AG09319 (cell line): ENCODE measurements at places on chromosomes 12 and 14.

DNA sequence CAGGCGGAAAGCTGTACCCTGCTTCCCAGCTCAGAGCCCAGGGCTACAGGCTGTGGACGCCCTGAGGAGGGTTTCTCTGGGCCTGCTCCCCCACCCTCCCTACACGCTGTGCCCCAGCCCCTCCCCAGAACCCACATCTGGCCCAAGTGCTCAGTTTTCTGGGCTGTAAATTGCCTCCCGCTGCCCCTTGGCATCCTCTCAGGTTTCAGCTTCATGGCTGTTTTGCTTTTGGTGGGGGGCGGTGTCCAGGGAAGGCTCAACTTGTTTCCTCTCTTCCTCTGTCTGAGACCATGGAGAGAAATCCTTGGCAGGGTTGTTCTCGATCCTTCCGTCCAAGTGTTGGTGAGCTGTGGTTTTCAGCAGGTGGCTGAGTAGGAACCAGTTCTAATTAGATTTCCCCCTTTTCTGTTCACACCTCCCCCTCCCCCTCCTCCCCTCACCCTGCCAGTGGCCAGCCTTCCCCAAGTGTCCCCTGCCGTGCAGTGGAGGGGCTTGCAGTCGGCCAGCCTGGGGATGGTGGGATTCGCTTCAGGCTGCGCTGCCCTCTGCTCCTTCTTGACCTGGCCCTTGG is 61.8 kb downstream of the TSPAN9 start:
- no peak for DNase-seq

GRCh38 chr14:20799892-20800544 is 2.6 kb downstream of the RNASE1 start:
- no peak for DNase-seq

DNA sequence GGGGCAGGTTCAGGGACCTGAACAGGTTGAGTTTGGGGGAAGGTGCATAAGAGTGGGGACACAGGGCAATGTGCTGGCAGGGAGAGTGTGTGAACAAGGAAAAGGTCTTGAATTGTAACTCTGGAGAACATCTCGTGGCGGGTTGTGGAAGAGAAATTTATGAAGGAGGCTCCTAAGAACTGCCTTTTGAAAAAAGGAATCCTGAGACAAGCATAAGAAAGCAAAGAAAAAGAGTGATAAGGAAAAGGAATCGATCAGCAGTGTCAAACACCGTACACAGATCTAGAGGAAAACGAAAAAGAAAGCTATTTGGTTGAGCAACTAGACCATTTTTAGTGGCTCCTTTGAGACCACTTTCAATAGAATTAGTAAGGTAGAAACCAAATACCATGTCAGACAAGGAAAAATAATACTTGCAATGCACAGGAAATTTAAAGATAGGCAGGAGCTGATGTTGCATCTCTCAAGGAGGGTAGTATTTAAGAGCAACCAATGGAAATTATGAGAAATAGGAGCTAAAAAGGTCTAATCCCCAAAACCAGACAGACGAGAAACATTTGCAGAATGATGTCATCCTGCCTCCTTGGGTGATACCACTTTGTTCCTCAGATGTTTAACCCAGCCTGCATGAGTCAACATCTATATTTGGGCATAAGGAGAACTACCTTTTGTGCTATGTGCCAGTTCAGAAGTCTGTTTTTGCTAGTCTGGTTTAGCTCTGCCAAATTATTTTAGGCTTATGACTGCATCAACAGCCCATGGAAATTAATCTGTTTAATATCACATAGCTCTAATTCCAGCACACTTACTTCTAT is 64.5 kb upstream of the STK38L start:
- no peak for DNase-seq

GRCh38 chr14:56962444-56963080 is 152.3 kb upstream of the OTX2 start:
- no peak for DNase-seq

DNA sequence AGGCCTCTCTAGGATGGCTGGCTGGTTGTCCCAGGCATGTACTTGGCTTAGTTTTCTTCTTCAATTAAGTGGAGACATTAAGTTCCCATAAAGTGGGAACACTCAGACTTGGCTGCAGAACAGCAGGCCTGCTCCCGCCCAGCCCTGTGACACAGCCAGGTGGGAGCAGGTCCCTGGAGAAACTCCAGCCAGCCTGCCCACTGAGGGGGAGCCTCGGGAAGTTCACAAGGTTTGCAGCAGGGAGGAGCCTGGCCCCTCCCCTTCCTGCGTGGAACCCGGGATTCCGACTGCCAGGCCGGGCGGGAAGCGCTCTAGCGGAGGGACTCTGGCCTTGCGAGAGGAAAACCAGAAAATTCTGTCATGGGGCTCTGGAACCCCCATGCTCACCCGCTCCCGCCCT is 98.3 kb upstream of the EVL start:
- DNase-seq, result no peak

DNA sequence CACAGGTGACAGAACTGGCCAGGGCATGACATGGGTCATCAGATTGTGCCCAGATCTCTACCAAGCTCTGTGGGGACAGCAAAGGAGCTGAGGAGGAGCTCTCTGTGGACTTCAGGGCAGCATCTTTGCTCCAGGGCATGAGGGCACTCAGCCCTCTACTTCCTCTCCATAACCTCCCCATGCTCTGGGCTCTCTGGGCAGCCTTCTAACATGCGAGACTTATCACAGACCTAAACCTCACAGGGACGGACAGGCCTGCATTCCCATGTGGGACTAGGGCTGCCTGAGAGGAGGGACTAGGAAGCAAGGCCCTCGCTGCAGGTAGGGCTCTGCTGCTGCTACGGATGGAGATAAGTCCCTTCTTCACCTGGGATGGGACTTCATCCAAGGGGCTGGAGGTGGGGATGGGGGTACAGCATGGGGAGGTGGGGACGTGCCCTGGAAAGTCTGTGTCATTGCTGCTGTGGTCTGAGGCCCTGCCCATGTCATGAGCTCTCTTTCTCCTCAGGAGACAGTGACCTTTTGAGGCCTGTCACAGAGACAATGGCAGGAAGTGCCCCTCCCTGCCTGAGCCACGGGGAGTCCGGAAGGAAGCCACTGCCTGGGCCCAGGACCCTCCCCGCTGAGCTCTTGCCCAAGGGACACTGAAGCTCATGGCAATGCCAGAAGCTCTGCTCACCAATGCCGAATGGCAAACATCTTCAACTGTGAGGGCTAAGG is 44.1 kb downstream of the PITPNM2 start:
- DNase-seq, result no peak

GRCh38 chr12:102061096-102061559 is 663 bp downstream of the WASHC3 start:
- no peak for DNase-seq

DNA sequence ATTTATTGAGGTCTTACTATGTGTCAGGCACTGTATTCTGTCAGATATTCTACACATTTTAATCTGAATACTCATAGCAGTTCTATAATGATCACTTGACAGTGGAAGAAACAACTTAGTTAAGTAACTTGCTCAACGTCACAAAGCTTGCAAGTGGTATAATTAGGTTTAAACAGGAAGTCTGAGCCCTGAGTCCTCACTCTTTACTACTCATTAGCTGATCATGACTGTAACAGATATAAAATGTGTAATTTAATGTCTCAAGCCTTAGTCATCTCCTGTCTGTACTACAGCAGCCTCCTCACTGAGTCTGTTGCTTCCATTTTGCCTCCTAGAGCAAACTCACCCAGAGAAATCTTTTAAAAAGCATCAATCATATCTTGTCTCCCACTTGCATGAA is 38.9 kb downstream of the PPP4R4 start:
- no peak for DNase-seq

DNA sequence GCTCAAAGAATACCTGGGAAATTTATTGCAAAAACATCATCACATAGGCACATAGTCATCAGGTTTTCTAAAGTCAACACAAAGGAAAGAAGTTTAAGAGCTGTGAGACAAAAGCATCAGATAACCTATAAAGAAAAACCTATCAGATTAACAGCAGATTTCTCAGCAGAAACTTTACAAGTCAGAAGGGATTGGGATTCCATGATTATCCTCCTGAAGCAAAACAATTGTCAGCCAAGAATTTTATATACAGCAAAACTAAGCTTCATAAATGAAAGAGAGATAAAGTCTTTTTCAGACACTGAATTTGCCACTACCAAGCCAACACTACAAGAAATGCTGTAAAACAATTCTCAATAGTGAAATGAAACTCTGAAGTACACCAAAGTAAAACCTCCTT is 28.8 kb upstream of the LGR5 start:
- DNase-seq, result no peak

DNA sequence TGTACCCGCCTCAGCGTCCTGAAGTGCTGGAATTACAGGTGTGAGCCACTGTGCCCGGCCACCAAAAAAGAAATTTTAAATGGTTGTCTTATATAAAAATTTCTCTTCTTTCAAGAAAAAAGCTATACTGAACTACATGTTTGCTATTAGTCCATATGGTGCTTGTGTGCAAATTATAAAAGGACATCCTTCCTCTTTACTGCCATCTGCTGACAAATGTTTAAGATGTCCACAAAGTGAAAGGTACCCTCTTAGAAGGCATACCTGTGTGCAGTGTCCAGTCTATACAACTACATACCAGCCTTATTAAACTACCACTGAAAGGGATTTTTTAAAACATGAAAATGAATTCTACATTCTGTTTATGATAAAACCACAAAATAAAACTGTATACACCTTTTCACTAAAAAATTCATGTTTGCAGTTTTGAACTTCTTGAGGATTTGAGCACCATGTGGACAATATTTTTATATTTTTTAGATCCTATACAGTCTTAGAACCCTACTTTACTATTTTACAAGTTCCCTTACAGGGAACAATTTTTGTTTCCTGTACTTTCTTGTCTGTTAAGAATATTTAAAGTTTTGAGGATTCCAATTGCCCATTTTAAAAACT is 32.8 kb upstream of the TOMM20L start:
- DNase-seq, result no peak

GRCh38 chr12:118219772-118220171 is 83.8 kb downstream of the PEBP1 start:
- DNase-seq, result no peak

GRCh38 chr12:115672506-115673080 is 604.9 kb downstream of the MED13L start:
- DNase-seq, result no peak

- DNase-seq, result no peak
These were observed 899 bp upstream of the COL2A1 start for GRCh38 chr12:48005001-48005749.

DNA sequence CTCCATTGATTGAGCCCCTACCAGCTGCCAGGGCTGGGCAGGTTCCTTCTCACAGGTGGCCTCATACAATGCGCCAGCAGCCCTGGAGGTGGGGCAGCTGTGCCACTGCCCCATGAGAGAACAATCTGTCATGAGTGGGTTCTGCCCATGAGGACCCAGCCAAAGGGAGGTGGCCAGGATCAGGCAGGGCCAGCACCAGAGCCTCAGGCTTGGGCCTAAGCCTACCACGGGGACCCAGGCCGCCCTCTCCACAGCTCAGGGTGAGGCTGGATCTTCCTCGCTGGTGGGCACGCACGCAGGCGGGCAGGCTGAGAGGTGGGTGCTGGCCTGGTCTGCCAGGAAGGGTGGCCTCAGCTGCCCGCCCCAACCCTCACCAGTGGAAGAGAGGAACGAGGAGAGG is 110.7 kb downstream of the KIF26A start:
- no peak for DNase-seq

DNA sequence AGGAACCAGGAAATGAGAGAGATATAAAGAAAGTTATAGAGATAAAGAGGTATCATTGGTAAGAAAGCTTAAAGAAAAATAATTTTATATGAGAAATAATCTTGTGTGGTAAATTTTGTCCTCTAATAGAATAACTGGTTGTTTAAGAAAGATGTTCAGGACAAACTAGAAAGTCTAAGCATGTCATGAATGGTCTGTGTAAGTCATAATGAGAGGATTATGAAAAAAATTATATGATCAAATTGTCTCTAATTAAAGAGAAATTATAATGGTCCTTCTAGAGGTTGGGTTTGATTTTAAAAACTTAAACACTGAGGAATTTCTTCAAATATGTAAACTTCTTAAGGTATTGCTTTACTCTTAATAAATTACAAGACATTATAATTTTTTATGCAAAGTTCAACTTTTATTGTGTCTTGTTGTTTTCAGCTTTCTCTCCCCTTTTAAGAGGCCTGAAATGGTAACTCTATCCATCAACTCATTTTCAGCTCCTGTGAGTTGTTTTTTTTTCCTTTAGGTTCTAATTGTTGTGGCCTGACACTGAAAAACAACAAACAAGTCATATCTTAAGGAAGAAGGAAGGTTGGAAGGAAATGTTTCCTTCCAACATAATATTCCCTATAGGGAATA is 88.2 kb upstream of the CNOT2 start:
- DNase-seq, result no peak

DNA sequence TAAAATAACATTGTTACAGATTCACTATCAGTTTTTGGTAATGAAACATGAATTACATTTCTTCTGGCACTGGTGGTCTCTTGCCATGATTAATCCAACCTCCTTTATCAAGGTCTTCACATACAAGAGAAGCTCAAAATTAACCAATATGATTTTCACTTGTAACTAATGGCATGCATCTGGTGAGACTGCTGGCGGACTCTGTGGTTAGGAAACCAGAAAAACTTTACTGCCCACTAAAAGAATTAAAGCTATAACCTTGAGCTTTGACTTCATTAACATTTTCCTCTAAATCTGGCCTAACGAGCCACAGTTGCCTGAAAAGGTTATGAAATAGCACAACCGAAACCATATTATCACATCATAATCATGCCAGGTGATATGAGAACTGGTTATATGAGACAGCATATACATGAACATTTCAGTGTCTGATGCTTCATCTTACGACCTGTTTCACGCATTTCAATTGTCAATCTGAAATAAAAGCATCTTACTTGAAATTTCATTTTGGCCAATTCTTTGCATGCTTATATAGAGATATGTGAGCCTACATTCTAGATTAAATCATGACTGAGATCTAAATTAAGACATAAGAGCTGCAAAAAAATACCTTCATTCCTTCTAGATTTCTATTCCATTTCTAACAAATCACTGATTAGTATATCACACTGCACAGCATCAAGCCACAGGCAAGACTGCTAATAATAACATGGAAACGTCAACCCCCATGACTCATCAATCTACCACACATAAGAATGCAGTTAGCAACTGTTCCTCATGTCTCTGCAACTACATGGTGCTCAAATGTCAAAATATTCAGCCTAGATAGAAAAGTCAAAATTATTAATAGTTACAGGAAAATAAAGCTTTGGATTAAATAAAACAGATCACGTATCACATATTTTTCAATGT is 89.3 kb downstream of the OSBPL8 start:
- DNase-seq, result peak; percentile 38

DNA sequence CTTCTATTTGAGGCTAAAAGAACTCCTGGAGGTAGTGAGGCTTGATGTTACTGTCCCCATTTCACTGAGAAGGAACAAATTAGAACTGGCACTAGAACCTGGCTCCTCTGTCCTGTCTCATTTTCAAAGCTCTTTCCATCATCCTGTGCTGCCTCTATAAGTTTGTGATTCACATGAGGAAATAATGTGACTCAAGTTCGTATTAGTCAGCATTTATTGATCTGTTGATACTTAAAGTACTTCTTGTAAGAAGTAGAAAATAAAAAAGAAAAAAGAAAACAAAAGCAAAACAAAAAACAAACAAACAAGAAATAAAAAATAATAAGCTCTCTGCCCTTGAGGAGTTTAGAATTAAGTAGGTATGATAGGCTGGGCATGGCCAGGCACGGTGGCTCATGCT is 2.3 kb upstream of the ESPL1 start:
- DNase-seq, result no peak
